ENCODE measurements at places on chromosomes 7 and 10.
A peak's percentile ranks its signal among the peaks of the same experiment; 100 is the strongest.

GRCh38 chr10:103545366-103545765, 51.9 kb downstream of the NEURL1 start:
- no peak for DNase-seq

DNA sequence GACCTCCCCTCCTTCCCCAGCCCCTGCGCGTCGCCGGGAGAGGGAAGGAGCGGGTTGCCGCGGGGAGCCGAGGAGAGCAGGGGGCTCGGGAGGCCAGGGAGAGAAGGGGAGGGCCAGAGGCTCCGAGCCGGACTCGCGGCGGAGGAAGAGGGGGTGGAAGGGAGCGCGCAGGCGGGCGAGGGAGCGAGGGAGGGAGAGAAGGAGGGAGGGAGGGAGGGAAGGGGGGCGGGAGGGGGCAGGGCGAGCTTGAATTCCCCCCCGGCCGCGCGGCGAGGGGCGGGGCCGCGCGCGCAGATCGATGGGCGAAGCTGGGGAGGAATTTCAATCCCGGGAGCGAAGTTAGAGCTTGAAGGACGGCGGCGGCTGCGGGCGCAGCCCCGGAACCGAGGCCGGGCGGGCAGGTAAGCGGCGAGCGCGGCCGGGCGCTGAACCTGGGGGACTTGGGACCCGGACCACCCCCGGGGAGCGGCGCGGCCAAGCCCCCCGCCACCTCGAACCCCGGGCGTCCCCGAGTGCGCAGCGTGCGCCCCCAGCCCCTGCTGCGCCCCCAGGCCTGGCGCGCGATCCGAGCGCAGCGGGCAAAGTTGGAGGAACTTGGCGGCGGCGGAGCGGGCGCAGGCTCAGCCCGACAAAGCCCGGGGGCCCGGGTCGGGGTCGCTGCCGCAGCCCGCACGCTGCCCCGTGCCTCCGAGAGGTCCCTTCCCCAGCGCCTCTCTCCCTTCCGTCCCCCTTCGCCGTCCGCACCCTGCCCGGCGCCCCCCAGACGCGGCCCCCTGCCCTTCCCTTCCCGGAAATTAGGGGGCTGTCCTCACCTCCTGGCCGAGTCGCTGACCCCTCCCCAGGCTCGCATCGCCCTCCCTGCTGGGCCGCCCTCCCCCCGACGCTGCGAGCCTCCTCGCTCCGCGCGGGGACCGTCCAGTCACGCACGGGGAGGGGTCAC, at the start of gene ELFN1:
ELFN1 (plus strand) TSS at position 324 of the 940 bp plus-strand sequence. CDS start 74,320 bp downstream, outside the sequence.
- peak; percentile 43 for DNase-seq

DNA sequence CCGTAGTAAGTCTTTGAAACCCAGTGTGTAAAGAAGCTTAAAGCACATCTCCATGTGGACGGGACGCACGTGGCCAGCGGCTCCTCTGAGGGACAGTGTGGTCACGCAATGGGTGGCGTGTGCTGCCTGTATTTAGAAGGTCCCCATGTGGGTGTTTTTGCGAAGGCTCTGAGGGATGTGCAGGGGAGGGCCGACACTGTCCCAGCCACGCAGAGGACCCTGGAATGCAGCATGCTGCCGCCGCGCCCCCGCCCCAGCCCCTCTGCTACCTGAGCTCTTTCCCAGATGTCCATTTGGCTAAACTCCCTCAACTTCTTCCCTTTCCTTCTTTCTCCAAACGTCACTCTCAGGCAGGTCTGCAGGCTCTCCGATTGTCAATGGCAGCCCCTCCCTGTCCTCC, 8.8 kb downstream of the PFKP start:
- no peak for DNase-seq

GRCh38 chr10:24034571-24034970, 174.4 kb upstream of the KIAA1217 start:
- no peak for DNase-seq

DNA sequence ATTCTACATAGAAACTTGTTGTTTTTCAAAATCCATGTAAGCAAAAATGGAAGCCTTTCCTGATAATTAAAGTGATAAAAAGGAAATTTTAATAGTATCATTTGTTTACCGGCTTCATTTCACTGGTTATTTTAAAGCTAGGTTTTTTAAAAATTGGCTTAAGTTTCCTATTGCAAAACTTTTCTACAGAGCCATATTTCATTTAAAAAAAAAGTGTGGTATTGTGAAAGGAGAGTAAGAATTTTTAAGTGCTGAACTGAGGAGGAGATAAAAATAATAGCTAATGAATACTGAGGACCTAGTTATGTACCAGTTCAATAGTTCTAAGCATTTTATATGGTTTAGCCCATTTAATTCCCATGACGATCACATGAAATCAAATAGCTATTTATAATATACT, 172.2 kb upstream of the COL1A2 start:
- DNase-seq, result no peak

DNA sequence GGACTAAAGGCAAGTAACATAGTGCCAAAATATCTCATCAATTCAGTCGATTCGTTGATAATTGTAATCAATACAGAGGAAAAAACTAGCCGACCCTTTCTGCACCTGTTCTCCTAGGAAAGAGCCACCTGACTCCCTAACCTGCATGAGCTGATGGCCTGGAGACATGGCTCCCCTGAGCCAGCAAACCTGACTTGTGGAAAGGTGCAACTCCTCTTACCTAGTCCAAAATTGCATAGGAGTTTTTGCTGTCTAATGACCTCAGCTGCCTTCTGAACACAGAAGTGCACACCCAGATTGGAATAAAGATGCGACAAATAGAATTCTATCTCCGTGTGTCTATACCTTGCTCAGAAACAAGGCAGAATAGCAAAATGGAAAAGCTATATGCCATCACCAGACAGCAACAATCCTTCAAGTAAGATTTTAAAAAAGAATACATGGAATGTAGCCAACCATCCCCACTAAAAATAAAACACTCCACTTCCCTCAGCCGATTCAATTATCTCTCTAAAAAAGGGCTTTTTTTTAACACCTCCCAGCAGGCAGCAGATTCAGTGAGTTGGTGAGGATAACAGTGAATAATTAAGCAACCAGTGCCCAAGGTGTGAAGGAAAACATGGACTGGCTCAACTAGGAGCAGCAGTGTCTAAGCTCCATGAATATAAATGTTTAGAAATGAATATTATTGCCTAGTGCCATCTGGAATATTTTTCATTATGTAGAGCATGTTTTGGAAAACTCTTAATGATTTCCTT, 26.6 kb upstream of the LMTK2 start:
- DNase-seq, result no peak

All from DMS 273 treated with DMSO at 0.1 percent for 48 hours (cell line).